ENCODE measurements at places on chromosomes 5 and 9.

DNA sequence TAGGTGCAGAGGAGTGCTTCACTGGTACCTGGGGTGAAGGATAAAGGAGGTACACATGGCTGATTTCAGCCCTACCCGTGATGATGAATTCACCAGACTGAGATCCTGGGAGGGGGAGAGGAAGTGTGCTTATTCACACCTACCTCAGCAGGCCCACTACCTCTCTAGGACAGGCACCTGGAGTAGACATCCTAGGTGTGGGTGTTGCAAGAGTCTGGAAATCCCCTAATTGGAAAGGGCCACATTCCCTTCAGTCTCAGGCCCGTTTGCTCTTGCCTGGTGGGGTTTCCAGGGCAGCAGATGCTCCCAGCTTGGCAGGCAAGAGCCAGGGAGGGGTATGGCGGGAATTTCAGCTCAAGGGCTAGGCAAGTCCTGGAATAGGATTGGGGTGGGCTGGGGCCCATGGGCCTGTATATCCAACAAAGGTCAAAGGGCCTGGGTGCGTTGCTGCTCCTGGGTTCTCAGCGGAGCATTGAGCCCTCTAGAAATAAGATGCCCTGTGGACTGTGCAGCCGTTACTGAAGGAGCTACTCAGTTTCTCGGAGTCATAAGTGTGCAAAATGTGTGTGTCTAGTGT lies 5.8 kb upstream of the CCL21 start:
- no peak for DNase-seq

DNA sequence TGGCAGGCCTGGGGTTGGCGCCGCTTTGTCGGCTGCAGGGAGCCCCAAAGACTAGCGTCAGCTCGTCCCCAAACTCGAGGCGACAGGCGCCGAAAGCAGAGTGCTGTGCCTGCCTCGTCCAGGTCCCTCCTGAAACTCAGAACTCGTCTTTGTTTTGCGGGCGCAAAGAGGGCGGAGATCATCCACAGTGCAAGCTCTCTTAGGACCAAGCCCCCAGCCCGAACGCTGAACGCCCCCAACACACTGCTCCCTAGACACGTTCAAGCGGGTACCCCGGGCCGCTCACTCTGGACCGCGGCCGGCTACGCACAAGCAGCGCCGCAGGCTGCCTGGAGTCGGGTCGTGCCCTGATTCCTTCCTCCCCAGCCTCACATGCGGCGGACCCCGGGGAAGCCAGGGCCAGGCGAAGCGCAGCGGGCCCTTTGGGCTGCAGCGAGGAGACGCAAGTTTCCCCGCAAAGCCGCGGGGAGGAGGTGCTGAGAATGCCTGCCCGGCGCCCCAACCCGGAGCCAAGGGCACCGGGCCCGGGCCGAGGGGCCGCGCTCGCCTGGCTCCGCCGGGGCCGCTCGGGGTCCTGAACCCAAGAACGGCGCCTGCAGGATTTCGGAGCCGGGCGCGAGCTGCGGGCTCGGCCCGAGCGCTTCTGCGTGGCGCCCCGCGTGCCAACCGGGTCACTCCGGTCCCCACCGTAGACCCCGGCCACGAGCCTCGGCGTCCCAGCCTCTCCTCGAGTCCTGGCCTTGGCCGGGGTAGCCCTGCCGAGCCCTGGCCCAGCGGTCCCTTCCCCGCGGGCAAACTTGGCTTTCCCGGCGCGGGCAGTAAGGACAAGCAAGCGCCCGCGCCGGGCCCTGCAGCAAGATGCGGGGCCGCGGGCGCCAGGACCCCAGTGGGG lies 738 bp downstream of the FSTL4 start:
- no peak for DNase-seq

DNA sequence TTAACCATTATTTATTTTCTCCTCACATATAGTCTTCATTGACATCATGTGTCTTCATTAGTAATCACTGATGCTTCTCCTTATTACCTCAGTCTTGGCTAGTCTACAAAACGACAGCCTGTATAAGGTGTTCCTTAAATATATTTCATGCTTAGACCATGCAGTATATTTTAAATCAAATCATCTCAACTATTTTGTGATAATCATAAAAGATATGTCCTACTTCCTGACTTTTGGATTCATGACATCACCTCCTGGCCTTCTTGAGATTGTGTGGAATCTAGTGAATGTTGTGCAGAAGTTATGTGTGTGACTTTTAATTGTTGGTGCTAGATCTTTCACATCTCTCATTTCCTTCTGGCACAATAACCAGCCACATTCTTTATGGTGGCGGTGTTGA lies 1339.3 kb upstream of the C9orf72 start:
- DNase-seq = no peak

DNA sequence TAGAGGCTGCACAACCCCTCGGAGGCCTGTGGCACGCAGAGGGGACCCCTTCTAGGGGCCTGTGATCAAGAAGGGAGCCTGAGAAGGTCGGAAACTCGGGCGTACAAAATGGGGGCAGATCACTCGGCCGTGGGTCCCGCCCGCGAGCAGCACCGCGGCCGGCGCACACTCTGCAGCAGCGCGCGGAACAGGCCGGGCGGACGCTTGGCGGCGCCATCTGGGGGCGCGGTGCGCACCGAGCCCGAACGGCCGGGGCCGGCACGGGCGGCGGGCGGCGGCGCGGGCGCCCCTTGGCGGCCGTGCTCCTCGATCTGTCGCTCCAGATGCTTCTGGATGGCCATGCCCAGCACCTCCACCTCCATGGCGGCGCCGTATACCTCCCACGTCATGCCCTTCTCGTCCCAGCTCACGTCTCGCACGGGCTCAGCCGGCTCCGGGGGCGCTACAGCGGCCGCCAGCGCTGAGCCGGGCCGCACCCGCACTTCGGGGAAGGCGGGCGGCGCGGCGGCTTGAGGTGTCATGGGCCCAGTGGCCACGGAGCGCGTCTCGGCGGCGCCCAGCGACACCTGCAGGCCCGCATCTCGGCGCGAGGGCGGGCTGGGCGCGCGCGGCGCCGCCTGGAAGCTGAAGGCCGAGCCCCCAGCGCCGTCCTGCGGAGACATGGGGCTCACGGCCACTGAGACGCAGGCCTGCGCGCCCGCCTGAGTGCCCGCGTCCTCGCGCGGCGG lies 13.1 kb downstream of the GPRIN1 start:
- no peak for DNase-seq

GRCh38 chr5:84758008-84758407 lies 373.3 kb upstream of the EDIL3 start:
- DNase-seq = no peak

GRCh38 chr5:130908186-130908585 lies 256.9 kb downstream of the HINT1 start:
- no peak for DNase-seq

DNA sequence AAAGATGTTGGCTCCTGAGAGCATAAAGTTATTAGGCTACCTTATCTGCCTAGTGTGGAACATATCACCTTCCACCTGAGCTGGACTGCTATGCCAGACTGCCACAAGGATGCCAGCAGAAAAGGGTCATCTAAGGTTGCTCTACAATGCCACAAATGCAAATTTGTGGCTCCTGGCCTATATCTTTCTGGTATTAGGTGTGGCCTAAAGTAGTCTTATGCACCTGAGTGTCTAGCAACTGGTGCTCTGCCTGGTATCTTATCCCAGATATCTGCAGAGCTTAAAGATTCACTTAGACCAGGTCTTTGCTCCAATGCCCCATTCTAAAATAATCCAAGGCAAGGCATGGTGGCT lies 34.7 kb downstream of the DTWD2 start:
- no peak for DNase-seq

- DNase-seq = no peak
Observed at GRCh38 chr5:179893958-179894895, 13.5 kb downstream of the TBC1D9B start.

- DNase-seq = no peak
Observed at GRCh38 chr9:136823136-136824046, 15.6 kb downstream of the RABL6 start.

- DNase-seq = no peak
Observed at GRCh38 chr9:135060461-135061116, 26.9 kb upstream of the OLFM1 start.

- DNase-seq = no peak
Observed at GRCh38 chr5:111914966-111915636, 158.1 kb upstream of the NREP start.

GRCh38 chr9:108113596-108113995 lies 624.0 kb upstream of the KLF4 start:
- no peak for DNase-seq

DNA sequence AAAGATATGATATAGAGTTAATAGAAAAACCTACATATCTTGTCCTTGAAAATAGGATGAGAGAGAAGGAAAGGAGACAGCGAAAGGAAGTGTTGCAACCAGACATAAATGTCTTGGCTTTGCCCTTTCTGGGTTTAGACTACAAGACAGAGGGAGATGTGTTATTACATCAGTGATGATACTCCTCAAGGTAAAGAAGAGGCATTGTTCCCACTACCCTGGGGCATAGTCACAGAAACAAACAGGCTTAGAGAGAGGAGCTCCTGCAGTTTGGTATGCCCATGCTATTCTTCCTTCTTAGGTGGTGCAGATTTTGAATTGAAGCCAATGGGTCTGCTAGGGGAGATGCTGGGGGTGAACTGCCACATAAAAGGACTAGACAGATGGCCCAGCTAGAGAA lies 166.8 kb upstream of the RFX3 start:
- no peak for DNase-seq

All from cortex of kidney (tissue), 1 donor.